ENCODE measurements at places on chromosomes 5 and 9. TPM values are rescaled to one million over a fixed set of nuclear protein-coding genes. Genes with fewer than 3 reads are reported as not detected.

ATP6V1G1 gene
- total RNA-seq = 102 TPM

SPZ1 gene
- total RNA-seq = not detected

MARVELD2 gene
- 1.3 TPM for total RNA-seq

PCDHB12 gene
- 0.26 TPM for total RNA-seq

EIF4EBP3 gene
- total RNA-seq = 1.8 TPM

UNC5A gene
- not detected for total RNA-seq

LRRC19 gene
- not detected for total RNA-seq

LRRC70 gene
- total RNA-seq = 1.3 TPM

GPR150 gene
- total RNA-seq = 0.33 TPM

ZCCHC10 gene
- 12.3 TPM for total RNA-seq

MORN5 gene
- total RNA-seq = 0.51 TPM

HSPB3 gene
- 21.1 TPM for total RNA-seq

SPINK1 gene
- total RNA-seq = not detected

RELL2 gene
- 2.6 TPM for total RNA-seq

FOXE1 gene
- total RNA-seq = not detected

LTC4S gene
- 0.83 TPM for total RNA-seq

GABRB2 gene
- total RNA-seq = under 0.01 TPM

ZNF169 gene
- 3.6 TPM for total RNA-seq

PCDHGC4 gene
- 3.0 TPM for total RNA-seq

REEP2 gene
- total RNA-seq = 14.4 TPM

CDC25C gene
- 0.26 TPM for total RNA-seq

MARCHF11 gene
- total RNA-seq = not detected

IFNA13 gene
- not detected for total RNA-seq

SWI5 gene
- 35.7 TPM for total RNA-seq

FOXD4L6 gene
- total RNA-seq = not detected

DBH gene
- total RNA-seq = not detected

ASS1 gene
- 223 TPM for total RNA-seq

IL7R gene
- total RNA-seq = 67.9 TPM

KCNIP1 gene
- not detected for total RNA-seq

NUTM2G gene
- not detected for total RNA-seq

PKN3 gene
- total RNA-seq = 1.7 TPM

HAUS6 gene
- total RNA-seq = 11.6 TPM

DROSHA gene
- 48.4 TPM for total RNA-seq

GLT6D1 gene
- not detected for total RNA-seq

TMC1 gene
- total RNA-seq = not detected

LCN1 gene
- total RNA-seq = not detected

LOX gene
- total RNA-seq = 33.4 TPM

PCDHAC1 gene
- 0.51 TPM for total RNA-seq

P4HA2 gene
- 553 TPM for total RNA-seq

PTRH1 gene
- 13.1 TPM for total RNA-seq

Measured in fibroblast of lung (primary cell).